Activated CD4-positive, alpha-beta T cell treated with anti-CD3 and anti-CD28 coated beads, Interleukin-10, Interleukin-2, amounts not matched to agents 100 ng/mL and 50 ng/mL, durations not matched to agents 16 hours and 8 hours (primary cell): ENCODE measurements at places on chromosomes 7 and 10.

DNA sequence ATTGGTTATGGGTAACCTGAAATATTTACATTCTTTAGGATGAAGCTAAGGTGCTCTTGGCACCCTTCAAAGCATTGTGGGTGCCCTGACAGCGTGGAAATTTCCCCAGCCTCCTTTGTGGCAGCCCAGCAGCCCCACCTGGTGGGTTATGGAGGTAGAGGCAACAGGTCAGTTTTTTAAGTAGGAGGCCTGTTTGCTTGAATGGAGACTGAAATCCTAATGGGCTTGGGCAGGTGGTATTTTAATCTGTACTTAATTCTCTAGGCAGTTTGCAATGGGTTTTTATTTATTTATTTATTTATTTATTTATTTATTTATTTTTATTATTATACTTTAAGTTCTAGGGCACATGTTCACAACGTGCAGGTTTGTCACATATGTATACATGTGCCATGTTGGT is 139.4 kb downstream of the EPC1 start:
- DNase-seq = peak; percentile 72

- no peak for DNase-seq
Measured at GRCh38 chr7:1354661-1355567, 104.4 kb downstream of the MICALL2 start.

- no peak for DNase-seq
Measured at GRCh38 chr10:133458710-133459453, 5.1 kb downstream of the SCART1 start.

DNA sequence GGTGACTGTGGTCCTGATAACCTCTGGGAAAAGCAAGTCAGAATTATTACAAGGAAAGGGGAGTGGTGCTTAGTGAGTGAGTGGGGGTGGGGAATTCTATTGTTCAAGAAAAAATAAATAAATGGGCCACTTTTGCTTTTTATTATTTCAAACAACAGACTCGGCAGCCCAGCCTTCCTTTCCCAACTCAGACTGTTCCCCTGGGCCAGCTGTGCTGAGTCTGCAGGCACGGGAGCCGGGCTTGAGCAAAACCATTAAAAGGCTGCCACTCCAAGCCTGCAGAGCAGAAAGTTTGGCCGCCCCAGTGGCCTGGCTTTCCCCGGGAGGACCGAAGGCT is 90.0 kb downstream of the PLXNA4 start:
- no peak for DNase-seq

DNA sequence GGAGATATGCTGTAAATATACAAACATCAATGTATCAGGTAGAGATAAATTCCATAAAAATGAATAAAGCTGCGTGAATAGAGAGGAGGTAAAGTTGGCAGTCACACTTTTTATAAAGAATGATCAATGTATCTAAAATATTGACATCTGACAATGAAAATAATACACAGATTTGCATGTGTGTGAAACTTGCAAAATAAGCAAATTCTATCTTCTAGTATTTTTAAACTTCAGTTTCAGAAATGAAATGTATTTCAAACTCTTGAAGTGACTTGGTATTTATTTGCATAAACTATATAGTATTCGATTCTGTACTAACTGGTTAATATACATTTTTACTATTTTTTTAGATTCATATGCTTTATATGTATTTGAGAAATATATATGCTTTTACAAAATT is 986.6 kb downstream of the CNTNAP2 start:
- no peak for DNase-seq

DNA sequence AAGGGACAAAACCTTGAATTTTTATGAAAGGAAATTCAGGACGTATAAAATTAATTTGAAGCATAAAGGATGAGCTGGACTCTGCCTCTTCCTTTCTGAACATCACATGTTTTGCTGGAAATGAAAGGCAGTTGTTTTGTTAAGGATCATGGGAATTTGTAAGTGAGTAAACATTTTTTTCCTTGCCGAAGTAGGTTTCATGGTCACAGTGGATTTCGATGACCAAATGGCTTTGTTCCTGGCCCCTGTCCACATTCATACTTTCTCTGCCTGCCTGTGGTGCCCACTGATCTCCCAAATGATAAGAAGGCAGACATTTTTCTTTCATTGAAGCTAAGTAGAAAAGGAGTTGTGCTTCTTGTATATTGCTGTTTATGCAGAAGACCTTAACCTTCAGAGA is 104.2 kb downstream of the ARID5B start:
- DNase-seq = no peak

DNA sequence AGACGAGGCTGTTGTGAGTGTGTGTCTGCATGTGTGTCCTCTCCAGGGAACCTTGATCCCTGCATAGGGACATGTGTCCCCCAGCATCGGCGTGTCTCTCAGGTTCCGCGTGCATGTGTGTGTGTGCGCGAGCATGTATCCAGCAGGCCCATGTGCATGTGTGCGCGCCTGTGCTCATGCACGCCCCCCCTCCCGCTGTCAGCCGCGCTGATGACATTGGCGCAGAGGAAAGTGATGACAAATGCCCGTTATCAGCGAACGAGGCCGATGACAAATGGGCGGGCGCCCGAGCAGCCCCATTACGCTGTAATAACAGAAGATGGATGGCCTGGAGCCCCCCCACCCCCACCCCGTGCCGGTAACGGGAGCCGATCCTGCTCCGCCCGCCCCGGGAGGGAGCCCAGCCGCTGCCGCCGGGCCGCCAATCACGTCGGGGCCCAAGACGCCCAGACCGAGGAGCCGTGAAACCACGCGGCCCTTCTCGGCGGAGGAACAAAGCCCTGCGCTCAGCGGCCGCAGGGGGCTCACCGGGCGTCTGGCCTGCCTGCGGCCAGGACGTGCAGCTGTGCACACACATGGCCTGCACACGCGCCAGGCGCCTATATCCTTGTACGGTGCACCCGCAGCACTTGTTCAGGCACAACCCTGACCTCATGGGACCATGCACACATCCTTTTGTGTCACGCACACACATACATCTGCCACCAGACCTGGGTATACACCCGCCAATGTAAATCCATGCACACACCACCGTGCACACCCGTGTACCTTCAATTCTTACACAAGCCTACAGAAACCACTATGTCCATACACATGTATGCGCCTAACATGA is 21.5 kb downstream of the POLL start:
- no peak for DNase-seq

- DNase-seq = no peak
Measured at GRCh38 chr7:151352512-151352911, 10.9 kb downstream of the NUB1 start.
